ENCODE measurements at places on chromosomes 11 and 22.

DNA sequence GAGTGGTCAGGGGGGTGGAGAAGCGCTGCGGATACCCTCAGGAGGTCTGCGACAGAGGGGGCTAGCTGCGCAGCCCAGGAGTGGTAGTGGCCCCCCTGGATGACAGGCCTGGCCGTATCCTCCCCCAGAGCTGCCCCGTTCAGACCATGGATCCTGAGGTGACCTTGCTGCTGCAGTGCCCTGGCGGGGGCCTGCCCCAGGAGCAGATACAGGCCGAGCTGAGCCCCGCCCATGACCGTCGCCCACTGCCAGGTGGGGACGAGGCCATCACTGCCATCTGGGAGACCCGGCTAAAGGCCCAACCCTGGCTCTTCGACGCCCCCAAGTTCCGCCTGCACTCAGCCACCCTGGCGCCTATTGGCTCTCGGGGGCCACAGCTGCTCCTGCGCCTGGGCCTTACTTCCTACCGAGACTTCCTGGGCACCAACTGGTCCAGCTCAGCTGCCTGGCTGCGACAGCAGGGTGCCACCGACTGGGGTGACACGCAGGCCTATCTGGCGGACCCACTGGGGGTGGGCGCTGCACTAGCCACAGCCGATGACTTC is 505 bp downstream of the NUDT22 start:
- peak; percentile 78 for DNase-seq

DNA sequence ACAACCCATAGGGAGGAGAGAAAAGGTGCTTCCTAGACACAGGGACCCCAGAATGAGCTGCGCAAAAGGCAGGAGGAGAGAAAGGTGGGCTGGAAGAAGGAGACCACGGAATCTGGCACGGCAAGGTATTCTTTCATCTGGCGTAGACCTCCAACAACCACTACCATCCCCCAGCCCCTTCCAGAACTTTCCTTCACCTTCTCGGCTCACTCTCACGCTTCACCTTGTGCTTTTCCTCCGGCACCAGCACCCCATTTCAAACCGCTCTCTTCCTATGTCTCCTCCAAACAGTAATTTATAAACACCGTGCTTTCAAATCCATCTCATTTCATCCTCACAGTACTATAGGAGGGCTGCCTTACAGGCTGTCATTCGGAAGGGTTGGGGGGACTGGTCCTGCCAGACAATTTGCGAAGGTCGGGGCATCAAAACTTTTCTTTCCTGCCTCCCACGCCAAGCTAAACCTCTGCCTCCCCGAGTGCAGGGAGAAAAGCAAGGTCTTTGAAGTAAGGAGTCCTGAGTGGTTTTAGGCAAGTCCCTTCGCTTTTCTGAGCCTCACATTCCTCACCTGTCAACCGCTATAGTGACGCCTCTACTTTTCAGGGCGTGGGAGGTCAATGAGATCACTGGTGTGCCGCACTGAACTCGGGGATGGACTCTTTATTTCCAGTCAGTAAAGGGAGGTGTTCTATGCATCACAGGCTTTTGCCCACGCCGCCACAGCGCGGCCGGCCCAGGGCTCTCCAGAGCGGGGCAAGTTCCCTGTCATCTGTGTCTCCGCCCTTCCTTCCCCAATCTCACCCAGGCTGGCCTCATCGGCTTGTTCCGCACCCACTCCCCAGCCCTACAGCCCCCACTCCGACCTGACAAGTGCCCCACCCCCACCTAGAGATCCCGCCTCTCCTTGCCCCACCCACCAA is 800 bp downstream of the KCTD21 start:
- DNase-seq = peak; percentile 74

- DNase-seq = no peak
Observed at GRCh38 chr22:49198705-49199084, 629.0 kb downstream of the BRD1 start.

DNA sequence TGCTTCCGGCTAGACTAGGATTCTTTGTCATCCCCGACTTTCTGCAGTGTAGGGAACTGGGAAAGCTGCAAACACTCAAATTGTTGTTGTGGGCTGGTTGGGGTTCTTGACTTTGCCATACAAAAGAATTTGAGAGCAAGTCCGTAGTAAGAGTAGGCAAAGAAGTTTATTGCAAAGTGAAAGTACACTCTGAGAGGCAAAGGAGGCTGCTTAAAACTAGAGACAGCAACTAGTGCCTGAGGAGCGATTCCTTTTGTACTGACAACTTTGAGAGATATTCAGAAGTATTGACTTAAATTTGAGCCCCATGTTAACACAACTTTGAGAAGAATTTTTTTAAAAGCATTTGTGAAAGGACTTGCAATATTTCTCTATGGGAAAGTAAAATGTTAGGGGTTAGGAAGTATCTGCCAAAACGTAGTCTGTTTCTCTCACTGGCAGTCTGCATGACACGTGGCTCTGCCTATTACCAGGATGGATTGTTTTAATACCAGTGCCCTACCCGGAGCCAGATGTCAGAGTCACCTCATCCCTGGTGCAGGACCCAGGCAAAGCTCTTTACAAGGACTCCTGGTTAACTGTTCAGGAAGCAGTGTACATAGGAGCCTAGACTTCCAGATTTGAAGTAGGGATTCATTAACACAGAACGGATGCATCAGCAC is 85.0 kb upstream of the CLPB start:
- DNase-seq = no peak

- DNase-seq = no peak
Observed at GRCh38 chr22:24441406-24442351, 14.3 kb downstream of the ADORA2A start.

- DNase-seq = peak; percentile 25
Observed at GRCh38 chr22:21951931-21952465, 650 bp downstream of the PPM1F start.

DNA sequence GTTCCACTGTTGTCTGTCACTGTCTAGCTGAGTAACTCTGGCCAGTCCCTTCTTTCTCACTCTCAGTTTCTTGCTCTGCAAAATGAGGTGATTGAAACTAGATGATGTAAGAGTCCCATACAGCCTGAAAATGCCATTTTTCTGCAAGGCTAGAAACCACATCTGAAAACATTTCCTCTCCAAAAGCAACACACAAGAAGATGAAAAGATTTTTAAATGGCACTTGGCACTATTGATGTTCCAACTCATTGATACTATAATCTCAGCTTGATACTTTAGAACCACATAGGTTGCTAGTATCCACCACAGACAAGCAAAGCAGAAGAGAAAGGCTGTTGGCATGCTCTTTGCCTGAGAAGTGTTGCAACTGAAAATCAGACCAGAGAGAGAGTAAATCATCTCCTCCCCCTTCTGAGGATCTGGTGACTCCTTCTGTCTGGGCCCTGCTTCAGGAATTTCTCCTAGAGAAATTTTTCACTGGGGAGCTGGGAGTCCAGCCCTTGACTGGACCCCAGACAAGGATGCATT is 1217.9 kb downstream of the LRRC4C start:
- DNase-seq = no peak

- peak; percentile 69 for DNase-seq
Observed at GRCh38 chr22:42202669-42203068, 67.8 kb downstream of the TCF20 start.

DNA sequence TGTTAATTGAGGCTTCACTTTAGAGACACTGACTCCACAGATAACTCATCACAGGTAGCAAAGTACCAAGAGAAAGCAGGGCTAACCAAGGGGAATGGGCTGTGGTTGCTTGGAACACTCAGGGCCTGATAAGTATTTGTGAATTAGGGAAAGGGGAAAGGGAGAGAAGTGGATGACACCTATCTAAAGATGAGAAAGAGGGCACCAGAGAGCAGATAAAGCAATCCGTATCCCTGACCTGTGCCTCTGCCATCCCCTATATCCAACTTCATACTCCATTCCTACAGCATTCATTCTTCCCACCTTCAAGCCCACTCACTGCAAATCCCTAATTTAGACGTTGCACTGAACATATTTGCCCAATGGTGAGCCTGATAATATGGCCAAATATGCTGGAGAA is 43.0 kb upstream of the API5 start:
- no peak for DNase-seq

DNA sequence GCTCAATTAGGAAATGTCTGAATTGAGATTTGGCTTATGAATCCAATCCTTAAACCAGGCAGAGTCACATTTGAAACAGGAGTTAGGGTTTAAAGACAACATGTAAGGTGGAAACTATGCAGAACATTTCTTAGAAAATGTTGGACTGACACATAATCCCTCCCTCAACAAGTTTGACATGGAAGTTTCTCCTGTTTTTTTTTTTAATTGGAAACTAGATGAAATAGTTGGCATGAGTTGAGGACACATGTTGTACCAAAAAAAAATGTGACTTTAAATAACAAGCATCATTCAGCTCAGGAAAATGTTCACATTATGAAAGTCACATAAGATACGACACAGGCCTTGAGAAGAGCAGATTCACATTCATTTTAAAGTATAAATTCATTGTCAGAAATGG is 154.9 kb upstream of the DDI1 start:
- no peak for DNase-seq

DNA sequence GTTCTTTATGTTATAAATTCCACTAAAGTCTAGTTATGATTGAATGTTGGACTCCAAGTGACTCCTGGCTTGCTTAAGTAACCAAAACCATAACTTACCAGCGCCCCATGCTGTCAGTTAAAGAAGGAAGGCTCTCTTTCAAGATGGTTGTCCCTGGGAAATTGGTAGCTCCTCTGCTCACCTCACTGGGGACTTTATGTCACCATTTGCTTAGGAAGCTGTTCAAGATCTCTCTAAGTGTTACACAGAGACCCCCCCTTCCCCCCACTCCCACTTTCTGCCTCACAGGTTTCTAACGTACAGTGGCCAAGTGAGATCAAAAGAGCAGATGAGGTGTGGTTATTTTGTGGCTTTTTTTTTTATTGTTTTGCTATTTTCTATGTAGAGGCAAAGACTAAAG is 301.8 kb downstream of the AASDHPPT start:
- no peak for DNase-seq

DNA sequence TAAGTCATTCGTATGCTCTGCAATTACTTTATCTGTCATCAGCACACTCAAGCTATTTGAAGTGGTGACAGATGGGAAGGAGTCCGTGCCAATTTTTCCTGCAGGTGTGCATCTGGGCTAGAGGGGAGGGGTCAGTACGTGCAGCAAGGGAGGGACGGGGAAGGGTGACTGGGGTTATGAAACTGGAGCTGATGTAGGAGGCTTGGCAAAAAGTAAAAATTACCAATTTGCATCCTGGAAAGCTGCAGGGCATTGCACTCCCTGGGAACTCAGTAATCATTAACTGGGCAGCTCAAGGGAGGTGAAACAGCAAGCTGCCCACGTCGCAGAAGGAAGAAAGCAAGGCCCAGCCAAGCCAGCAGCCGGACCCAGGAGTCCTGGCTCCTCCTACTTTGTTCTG is 87.1 kb upstream of the TMEM45B start:
- no peak for DNase-seq

DNA sequence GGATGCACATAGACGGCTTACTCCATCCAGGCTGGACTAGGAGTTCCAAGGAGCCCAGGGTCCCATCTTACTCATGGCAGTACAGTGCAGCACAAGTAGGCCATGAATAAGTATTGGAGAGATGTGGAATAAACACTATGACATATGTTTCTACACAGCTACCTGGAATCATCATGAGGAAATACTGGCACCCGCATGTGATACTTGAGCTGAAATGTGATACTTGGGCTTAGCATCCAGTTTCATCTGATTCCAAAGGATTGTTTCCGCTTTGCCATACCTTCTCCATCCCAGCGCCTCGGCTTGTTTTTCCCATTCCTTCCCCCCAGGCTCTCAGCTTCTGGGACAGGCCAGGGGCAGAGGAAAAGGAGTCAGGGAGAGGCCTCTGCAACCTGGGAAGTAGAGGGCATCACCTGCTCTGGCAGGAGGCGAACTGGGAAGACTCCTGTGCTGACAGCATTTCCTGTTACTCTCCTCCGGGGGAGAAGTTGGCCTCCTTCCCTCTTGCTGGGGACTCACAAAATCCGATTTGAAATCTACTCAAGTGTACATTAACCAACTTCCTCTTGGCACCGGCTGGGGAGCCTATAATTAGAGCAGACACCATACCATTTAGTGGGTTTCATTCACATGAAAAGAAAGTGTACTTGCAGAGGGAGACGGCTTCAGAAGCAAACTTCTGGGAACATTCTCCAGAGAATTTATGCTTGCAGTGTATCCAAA is 187.8 kb downstream of the MIAT start:
- no peak for DNase-seq

- DNase-seq = no peak
Observed at GRCh38 chr11:121497176-121497998, 44.6 kb upstream of the SORL1-AS1 start.

GRCh38 chr11:57709802-57710367 is 2.1 kb downstream of the MED19 start:
- DNase-seq = no peak

- no peak for DNase-seq
Observed at GRCh38 chr11:92387859-92388258, 163.2 kb downstream of the FAT3 start.

DNA sequence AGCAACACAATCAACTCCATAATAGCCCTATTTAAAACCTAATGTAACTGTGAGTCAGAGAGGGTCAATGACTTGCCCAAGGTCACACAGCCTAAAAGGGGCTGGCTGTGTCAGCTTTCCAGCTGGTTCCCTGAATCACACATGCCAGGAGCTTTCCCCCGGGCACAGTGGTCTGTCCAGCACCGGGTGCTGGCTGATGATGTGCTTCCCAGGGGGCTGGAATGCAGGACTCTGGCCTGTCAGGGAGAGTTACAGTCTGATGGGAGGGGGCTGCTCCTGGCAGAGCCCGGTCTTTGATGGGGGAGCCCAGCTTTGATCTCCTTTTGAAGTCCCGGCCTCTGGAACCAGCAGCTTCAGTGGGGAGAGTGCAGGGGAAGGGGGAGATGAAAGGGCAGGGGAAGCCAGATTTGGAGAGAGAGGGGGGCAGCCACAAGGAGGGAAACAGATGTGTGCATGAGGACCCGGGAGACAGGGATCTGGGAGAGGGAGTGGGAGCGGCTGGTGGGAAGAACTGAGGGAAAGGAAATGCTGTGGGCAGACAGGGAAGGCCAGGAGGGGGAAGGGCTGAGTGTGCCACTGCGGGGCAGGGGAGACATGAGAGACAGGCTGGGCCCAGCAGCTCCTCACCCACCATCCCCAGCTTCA is 102.7 kb downstream of the NECTIN1 start:
- no peak for DNase-seq

DNA sequence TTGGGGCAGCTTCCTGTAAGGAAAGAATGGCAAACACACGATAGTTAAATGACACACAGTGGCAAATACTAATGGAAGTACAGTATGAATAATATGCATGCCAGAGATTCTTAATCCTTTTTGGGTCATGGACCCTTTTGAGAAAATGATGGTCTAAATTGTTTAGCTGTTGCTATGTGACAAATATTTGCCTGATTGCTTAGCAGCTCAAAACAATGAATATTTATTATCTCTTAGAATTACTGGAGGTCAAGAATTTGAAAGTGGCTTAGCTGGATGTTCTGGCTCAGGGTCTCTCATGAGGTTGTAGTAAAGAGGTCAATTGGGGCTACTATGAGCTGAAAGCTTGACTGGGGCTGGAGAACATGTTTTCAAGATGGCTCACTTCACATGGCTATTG is 69.7 kb downstream of the FANCF start:
- DNase-seq = no peak

All from activated CD4-positive, alpha-beta T cell treated with anti-CD3 and anti-CD28 coated beads, Interleukin-2, amount 50 U/mL, for 48 hours (primary cell).